Fibroblast of skin of scalp (primary cell): ENCODE measurements at places on chromosomes 6 and 20.

DNA sequence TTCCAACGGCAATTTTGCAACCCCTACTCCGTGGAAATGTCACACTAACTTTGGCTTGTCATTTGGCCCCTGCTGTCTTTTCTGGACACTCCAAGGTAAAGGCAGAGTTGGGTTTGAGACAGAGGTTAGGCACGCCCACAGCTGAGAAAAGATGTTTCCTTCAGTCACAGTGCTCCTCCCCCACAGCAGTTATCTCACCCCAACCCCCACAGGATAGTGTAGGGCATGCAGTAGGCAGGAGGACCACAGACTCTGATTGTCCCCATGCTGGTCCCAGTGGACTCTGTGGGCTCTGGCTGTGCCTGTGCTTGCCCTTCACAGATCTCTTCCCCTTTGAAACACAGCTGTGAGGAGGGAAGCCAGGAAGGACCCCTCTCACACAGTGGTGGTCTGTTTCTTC lies 124.0 kb upstream of the CARMIL1 start:
- no peak for DNase-seq

GRCh38 chr6:82331031-82331773 lies 32.4 kb upstream of the TPBG start:
- peak; percentile 67 for DNase-seq

DNA sequence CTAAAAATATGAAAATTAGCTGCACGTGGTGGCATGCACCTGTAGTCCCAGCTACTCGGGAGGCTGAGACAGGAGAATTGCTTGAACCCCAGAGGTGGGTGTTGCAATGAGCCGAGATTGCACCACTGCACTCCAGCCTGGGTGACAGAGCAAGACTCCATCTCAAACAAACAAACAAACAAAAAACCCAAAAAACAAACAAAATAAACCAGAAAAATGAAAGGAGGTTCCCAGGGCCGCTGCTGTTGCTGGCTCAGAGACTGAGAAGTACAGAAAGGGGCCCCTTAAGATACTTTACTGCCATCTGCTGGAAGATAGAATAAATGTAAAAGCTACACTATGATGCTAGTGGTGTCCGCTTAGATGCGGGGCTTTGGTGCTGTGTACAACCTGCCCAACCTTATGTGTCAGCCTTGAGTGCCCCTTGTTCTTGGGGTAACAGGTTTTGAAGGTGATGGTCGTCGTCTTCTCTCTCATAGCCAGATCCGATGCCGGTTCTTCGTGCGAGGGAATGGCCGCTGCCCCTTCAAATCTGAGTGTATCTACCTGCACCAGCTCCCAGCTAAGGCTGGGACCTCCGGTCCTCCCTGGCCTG lies 2.8 kb upstream of the FANCE start:
- DNase-seq, result peak; percentile 69

DNA sequence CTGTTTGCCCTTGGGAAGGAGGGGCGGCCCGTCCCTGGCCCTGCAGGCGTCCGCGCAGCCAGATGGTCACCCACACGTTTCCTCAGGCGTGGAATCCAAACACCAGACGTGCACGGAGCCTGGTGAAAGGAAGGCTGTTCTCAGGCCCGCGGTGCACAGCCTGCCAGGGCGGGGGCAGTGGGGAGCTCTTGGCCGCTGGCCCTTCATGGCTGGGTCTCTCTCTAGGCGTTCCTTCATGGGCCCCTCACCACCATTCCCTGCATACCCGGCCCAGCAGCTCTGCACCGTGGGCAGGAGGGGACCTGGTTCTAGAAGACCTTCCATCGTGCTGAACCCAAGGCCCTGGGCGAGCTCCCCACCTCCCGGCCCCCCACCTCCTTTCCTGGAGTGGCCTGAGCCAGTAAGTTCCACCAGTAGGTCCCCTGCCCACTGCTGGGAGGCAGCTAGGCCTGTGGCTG lies 30.4 kb upstream of the SMOC2 start:
- no peak for DNase-seq

GRCh38 chr6:117951783-117952182 lies 44.7 kb downstream of the SLC35F1 start:
- DNase-seq, result no peak

DNA sequence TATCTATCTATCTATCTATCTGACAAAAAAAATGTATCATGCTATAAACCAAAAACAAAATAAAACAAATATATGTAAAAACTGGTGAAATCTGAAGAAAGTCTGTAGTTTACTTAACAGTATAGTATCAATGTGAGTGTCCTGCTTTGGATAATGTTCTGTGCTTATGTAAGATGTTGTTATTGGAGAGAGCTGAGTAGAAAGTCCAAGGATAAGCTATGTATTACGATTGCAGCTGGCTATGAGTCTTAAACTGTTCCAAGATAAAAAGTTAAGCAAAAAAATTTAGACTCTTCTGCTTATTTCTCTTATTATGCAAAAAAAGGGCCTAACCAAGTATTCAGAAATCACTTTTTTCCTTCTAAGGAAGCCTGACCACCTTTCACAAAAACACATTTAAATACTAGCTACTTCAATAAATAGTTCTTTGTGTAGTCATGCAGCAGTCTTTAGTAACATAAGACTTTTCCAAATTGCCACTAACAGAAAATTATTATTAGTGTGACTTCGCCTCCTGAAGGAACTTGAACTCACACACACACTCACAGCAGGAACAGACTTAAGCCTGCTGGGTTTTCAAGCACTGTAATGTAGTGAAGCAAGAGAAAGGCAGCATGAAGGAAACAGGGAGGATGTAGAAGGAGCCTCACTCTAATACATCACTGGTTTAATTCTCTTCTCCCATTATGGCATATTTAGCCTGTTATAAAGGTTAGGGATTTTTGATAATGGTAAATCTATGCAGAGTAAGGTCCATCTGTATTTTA lies 265.8 kb upstream of the GJE1 start:
- no peak for DNase-seq

DNA sequence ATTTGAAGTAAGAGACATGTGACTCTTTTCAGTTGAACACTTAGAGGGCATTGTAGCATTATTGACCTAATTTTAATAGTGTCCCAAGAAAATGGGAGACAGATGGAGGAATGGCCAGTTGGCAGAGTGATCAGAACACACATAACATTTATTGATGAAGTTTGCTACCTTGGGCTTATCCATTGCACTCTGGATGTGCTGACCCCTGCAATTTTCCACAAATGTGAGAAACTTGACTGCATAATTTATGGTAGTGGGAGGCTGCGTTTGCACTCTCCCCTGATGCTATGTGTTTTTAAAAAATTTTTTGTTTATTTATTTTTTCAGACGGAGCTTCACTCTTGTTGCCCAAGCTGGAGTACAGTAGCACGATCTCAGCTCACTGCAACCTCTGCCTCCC lies 95.9 kb downstream of the ZFAND3 start:
- DNase-seq, result no peak

- DNase-seq, result no peak
Measured at GRCh38 chr20:10300582-10301446, 82.2 kb downstream of the SNAP25 start.

DNA sequence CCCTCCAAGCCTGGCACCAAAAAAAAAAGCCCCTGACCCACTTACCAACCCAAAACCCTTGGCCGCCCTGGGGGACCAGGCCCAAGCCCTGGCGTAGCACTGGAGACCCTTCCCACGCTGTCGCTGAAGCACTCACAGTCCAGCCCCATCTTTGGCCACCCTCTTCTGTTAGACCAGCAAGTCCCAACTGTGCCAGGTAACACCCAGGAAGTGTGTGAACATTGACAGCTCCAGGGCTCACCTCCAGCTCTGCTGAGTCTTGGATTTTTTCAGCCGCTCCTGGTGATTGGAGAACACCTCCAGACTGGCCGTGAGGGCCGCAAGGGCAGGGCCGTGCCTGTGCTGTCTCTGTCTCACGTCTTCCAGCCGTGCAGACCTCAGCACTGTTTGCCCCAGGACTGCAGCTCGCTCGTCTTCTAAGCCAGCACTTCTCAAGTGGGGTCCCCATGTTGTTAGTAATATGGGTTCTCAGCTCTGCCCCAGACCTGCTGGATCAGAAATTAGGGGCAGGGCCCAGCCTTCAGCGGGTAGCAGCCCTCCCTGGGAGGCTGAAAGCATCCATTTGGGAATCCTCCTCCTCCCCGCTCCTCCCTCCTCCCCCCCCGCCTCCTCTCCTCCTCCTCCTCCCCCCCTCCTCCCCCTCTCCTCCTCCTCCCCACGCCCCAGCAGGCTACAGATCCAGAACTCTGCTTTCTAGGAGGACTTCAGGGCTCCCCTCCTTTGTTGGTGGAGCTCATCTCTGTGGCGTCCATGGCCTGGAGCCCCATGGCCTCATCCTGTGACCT lies 18.1 kb downstream of the NPEPL1 start:
- no peak for DNase-seq

DNA sequence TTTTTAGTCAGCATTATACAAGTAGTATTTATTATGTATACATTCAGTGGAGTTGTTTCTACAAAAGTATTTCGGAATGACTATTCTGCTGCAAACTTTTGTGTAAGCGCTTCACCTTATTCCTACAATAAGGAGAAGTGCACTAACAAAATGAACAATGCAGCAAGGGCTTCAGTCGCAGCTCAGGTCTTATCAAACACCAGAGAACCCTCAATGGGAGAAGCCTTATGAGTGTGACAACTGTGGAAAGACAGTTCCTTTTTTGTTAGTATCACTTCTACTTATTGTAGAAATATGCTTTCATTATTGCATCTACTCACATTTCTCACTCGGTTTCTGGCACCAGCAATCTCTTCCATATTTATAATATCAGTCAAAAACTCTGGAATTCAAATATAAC lies 18.8 kb downstream of the ZKSCAN3 start:
- DNase-seq, result no peak

DNA sequence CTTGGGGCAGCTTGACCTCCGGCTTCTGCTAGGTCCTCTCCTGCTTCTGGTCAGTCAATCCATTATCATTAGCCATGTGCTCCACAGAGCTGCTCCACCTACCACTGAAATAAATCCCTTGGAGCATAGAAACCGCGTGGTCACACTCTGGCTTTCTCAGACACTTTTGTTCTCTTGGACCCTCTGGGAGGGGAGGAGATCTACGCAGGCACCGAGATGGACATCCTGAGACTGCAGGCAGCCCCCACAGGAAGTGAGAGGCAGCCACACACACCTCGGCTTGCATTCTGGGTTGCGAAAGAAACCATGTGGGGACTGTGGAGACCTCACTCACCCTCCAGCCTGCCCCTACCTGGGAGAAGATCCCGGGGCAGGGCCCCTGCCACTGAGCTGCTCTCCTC lies 79.5 kb downstream of the FYN start:
- no peak for DNase-seq

DNA sequence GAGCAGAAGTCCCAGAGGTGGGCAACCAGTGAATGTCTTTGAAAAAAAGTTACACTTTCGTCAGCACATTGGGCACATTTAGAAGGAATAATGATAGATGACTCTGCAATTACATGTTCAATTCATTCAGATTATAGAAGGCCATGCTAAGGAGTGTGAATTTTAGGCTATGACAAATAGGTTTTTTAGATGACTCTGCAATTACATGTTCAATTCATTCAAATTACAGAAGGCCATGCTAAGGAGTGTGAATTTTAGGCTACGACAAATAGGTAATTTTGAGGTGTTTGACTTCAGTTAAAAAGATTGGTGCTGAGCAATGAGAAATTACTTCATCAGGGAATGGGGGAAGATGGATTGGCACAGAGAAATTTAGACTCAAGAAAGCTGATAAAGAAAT lies 744.9 kb upstream of the MMS22L start:
- no peak for DNase-seq

- DNase-seq, result no peak
Measured at GRCh38 chr6:23181356-23182110, 612.2 kb downstream of the HDGFL1 start.
